ENCODE measurements at places on chromosomes 4 and X.

DNA sequence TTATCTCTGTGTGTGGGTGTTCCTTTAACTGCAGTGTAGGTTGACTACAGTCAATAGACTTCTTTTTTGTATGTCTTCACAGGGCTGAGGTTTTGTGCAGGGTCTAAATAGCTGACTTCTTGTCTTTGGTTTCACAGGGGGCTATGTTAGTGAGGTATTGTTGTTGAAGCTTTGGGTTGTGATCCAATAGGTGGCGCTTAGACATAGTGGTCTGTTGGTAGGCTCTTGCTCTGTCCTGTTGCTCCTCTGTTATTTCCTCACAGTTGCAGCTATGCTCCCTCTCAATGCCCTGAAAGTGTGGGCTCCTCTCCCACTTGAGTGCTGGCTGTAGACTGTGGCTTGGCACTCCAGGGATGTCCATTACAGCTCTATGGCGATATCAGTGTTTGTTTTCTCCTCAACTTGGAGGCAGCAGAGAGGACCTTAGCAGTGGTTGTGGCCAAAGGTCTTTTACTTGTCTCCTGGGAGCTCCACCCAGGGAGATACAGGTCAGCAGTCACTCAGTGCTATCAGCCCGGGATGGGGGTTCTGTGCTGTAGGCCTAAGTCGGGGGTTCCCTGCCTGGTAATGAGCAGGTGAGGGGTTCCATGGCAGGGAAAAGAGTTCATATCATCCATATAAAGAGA, 14.0 kb downstream of the POF1B start:
- no peak for DNase-seq

GRCh38 chrX:123424546-123424945, 240.5 kb downstream of the GRIA3 start:
- DNase-seq, result no peak

- DNase-seq, result no peak
Measured at GRCh38 chr4:72110886-72111285, 79.1 kb downstream of the NPFFR2 start.

DNA sequence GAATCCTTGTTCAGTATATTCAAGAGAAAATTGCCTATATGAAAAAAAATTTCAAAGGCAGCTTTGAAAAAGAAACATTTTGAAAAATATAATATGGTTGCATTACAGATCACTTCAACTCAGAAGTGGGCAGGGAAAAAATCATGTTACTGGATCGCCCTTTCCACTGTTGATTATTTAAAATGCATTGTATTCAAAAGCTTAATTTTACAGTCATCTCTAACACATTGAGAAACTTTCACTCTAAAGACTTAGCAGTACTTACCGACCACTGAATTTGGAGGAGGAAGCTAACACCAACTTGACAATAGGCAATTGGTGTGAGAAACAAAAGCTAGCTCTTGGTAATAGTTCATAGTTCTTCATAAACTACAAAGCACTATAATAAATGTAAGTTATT, 101.9 kb downstream of the CEP135 start:
- no peak for DNase-seq

DNA sequence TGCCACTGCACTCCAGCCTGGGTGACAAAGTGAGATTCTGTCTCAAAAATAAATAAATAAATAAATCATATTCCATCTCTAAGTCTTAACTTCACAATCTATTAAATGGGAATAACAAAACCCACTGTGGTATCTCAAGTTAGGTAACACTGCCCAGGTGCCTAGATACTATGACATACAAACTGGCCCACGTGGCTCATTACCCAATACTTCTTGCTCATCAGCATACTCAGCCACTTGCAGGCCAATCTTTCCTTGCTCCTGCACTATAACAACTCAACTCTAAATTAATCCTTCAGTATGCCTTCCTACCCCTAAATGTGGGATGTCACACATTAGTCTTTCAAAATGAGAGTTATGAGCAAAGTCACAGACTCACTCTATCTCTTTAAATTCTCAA, 230.1 kb downstream of the OPHN1 start:
- DNase-seq, result no peak

DNA sequence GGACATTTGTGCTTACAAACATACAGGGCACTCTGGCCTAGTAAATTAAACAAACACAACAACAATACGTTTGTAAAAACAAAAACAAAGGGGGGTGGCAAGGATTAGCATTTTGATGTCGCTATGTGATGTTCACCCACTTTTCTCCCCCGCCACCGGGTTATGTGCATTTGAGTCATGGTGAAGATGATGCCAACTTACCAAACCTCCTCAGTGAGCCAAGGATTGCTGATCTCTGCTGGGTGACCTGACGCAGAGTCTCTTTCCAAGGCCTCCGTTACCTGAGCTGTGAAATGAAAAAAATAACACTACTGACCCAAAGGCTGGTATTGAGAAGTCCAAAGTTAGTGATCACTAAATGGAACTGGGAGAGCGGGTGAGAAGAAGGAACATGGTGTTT, 85.4 kb downstream of the RBM47 start:
- DNase-seq, result no peak

DNA sequence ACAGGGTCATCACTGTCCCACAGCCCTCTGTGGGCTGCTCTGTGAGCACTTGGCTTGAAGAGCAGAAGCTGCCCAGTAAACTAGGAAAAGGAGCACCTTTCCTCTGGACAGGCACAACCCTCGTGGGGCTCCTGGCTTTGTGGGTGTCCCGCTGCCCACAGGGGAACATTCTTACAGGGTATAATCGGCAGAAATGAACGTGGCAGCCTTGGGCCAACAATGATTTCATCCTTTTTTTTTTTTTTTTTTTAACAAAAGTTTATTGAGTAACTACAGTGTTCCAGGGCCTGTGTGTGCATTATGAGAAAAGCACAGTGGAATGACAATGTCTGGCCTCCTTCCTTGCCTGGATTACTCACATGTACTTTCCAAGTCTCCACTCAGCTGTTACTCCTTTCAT, 197.2 kb downstream of the PDGFC start:
- DNase-seq, result no peak

GRCh38 chr4:56787380-56787779, 34.1 kb downstream of the SPINK2 start:
- no peak for DNase-seq

- no peak for DNase-seq
Measured at GRCh38 chrX:101393530-101394305, 2.9 kb downstream of the RPL36A start.

- DNase-seq, result no peak
Measured at GRCh38 chr4:53147197-53147596, 218.7 kb downstream of the SCFD2 start.

GRCh38 chrX:53317365-53318069, 36.1 kb upstream of the IQSEC2 start:
- peak; percentile 74 for DNase-seq

GRCh38 chr4:118865091-118865708, 23.5 kb upstream of the SYNPO2 start:
- DNase-seq, result no peak

DNA sequence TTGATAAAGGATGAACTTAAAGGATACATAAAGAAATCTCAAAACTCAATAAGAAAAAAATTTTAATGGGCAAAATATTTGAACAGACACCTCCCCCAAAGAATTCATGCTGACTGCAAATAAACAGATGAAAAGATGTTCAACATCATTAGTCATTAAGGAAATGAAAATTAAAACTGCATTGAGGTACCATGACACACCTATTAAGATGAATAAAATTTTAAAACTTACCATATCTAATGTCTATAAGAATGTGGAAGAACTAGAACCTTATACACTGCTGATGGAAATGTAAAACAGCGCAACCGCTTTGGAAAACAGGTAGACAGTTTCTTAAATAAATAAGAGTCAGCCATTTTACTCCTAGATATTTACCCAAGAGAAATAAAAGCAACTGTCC, 266.8 kb upstream of the TET2 start:
- DNase-seq, result no peak

GRCh38 chr4:73019462-73020047, 50.0 kb downstream of the COX18 start:
- no peak for DNase-seq

GRCh38 chr4:13329963-13330362, 154.2 kb downstream of the RAB28 start:
- DNase-seq, result no peak

DNA sequence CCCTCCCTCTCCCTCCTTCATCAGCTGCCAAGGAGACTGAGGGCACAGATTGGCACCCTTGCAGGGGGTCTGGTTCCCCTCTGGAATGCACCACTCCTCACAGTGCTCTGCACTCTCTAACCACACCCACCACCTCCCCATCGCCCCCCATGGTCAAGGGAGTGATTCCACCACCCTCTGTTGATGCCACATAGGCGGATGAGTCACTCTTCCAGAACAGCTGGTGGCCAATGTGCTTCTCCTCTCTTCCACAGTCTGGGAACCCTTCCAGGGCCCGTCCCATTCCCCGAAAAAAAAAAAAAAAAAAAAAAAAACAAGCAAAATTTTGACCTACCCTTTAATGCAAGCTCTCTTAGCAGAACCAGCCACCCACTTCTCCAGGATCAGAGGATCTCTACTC, 341.3 kb upstream of the KLF3 start:
- no peak for DNase-seq

DNA sequence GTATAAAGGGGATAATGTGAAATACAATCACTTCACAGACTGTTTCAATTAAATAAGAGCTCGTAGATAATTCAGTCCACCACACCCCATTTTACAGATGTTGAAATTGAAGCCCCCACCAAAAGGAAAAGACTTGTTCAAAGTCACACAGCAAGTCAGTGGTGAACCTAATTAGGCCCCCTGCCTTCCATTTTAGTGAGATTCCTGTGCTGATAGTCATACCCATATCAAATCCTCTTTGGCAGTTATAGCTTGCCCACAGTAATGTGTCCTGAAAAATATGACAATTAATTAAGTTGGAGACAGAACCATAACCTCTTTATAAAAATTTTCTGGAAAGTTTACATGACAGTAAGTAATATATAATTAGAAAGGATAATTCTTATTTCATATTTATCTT, 58.0 kb downstream of the AR start:
- DNase-seq, result no peak

- no peak for DNase-seq
Measured at GRCh38 chr4:48640699-48641098, 139.4 kb downstream of the FRYL start.

DNA sequence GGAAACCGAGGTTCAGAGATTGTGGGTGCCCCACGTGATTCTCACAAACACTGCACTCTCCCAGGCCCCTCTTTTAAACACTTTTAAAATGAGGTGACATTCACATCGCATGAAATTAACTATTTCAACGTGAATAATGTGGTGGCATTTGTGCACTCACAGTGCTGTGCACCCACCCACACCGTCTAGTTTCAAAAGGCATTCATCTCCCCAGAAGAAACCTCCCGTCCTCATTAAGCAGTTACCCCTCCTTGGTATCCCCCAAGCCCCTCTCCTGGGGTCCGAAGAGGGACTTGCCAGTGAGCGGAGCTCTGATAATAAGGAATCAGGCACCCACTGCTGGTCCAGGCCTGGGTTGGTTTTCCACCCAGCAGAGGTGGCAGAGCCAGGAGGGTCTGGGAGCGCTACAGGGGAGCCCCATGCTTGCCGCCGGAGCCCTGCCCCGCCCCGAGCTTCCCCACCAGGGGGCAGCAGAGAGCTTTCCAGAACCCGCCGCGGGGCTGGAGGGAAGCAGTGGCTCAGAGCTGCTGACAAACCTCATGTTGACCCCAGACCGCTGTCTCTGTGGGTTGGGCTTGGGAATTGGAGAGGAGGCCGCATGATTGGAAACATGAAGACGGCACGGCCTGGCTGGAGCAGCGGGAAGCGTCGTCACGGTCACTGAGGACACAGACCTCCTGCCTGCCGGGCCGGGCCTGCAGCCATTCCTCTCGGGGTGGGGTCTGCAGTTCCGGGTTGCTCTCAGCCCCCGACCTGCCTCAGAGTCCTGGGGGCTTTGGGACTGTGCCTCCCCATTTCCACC, 27.5 kb upstream of the HTRA3 start:
- DNase-seq, result peak; percentile 97

- no peak for DNase-seq
Measured at GRCh38 chr4:142350871-142351270, 495.2 kb downstream of the INPP4B start.

DNA sequence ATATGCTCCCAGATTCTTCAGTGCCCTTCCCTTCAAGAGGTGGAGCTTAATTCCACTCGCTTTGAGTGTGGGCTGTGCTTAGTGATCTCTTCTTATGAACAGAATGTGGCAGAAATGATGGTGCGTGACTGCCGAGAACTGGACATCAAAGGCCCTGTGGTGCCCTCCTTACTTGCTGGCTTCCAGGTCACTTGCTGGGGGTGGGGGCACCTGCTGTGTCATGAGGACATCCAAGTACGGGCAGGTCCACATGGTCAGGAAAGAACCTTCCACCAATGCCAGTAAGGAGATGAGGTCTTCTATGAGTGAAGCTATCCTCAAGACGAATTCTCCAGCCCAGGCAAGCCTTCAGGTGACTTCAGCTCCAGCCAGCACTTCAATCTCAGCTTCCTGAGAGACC, 95.8 kb downstream of the FAM53A start:
- no peak for DNase-seq

GRCh38 chr4:152936446-152937335, 568 bp downstream of the FHDC1 start:
- peak; percentile 71 for DNase-seq

GRCh38 chrX:19698122-19698521, 182.8 kb upstream of the MAP3K15 start:
- DNase-seq, result no peak

GRCh38 chrX:642436-643240, 12.0 kb downstream of the SHOX start:
- DNase-seq, result peak; percentile 56

- no peak for DNase-seq
Measured at GRCh38 chrX:1528884-1529203, 8.1 kb downstream of the P2RY8 start.

GRCh38 chrX:29136904-29137303, 549.7 kb downstream of the IL1RAPL1 start:
- DNase-seq, result no peak

GRCh38 chrX:86714441-86714840, 566.2 kb downstream of the DACH2 start:
- DNase-seq, result no peak

DNA sequence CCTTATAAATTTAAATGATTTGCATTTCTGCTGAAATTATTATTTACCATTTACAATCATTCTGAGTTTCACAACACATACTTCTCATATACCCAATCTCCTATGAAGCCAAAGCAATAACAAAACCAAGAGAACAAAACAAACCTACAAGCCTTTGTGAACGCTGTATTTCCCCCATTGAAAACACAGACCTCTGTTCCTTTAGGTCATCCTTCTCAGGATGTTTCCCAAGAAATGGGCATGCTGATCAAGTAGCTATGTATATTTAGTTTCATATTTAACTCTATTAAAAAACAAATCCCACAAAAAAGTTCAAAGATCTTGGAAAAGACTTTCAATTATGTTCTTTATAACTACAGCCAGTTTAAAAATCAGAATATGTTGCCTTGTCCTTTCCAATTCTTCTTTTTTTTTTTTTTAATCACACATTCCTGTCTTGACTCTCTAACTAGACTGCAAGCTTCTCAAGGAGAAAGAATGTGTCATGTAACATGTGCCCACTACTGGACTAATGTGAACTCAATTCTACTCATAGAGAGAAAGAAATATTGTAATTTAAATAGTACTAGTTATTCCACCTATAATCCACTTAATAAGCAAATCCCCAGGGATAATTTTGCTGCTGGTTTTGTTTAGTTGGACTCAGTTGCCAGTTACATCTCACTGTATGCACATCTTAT, 84.3 kb upstream of the PRSS48 start:
- no peak for DNase-seq

Measured in right forelimb (tissue), 1 donor.